ENCODE measurements at places on chromosomes 2 and 18. TPM values are rescaled to one million over a fixed set of nuclear protein-coding genes. Genes with fewer than 3 reads are reported as not detected.

STAT4 gene
- 12.4 TPM for total RNA-seq

ST8SIA5 gene
- total RNA-seq, result 0.36 TPM

GKN2 gene
- not detected for total RNA-seq

KLHL41 gene
- 1.4 TPM for total RNA-seq

GRCh38 chr2:69384618-69385081 is 2.4 kb downstream of the GFPT1 start:
- no peak for DNase-seq

GRCh38 chr18:22286585-22286984 is 117.2 kb downstream of the GATA6 start:
- DNase-seq, result no peak

- no peak for DNase-seq
Measured at GRCh38 chr2:169712791-169713227, 18.5 kb downstream of the PHOSPHO2 start.

DNA sequence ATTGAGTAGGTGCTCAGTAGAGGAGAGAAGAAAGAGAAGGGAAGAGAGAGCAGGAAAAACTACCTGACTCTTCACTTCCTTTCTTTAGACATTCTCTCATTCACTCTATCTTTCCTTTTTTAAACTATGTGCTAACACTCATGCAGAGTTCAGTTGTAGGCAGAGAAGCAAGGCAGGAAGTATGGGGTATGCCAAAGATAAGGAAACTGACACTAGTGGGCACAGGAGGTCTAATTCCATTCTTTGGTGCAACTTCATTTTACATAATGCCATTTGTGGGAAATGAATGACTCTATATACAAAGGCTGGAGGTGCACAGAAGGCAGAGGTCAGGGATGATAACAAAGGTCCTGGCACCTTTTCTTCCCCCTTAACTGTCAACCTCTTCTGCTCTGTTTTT is 35.1 kb upstream of the ACVR1 start:
- DNase-seq, result no peak

- no peak for DNase-seq
Measured at GRCh38 chr2:33116799-33117198, 170.0 kb downstream of the LTBP1 start.

DNA sequence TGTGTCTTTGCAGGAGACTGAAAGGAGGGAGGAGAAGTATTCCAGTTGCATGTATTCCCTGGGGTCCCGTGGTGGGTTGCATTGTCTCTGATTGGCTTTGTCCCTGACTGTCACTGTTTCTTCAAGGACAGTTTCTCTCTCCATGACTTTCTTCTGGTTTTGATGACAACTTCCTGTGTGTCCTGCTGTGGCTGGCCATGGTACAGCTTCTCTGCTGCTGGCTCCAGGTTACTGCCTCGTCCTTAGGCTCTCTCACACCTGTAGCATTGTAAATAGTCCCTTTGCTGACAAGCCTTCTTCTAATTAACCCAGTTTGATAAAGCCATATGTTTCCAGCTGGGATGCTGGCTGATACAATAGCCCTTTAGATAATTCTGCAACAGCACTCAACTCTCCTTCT is 129.0 kb downstream of the LPIN1 start:
- no peak for DNase-seq

- DNase-seq, result no peak
Measured at GRCh38 chr2:12196495-12196894, 450.1 kb downstream of the LPIN1 start.

GRCh38 chr2:45898819-45899218 is 247.3 kb downstream of the PRKCE start:
- DNase-seq, result no peak
